ENCODE measurements at places on chromosomes 7 and 10.

GRCh38 chr7:94043299-94043698 is 39.1 kb upstream of the BET1 start:
- peak; percentile 67 for DNase-seq

DNA sequence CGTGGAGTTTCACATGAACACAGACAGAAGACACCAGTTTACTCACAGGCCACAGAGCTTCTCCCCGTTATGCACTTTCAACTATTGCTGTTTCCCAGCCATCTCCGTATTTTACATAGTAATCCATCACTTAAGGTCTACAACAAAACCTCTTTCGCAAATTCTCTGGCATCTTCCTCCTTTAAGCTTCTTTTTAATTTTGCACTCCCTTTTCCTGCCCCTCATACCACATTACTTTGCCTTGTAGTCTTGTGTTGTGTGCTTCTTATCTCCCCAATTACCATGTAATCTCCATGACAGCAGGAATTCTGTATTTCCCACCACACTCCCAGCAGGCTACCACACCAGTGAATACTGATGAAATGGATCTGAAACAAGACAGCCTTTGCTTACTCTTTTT is 87.3 kb downstream of the ODAD2 start:
- no peak for DNase-seq

- DNase-seq, result peak; percentile 16
Observed at GRCh38 chr7:786472-787255, 45.6 kb upstream of the SUN1 start.

GRCh38 chr7:16918288-16918895 is 36.6 kb upstream of the AGR3 start:
- peak; percentile 40 for DNase-seq

GRCh38 chr10:29621161-29621560 is 13.6 kb downstream of the SVIL start:
- no peak for DNase-seq

GRCh38 chr7:112770051-112770450 is 20.1 kb downstream of the TMEM168 start:
- no peak for DNase-seq

DNA sequence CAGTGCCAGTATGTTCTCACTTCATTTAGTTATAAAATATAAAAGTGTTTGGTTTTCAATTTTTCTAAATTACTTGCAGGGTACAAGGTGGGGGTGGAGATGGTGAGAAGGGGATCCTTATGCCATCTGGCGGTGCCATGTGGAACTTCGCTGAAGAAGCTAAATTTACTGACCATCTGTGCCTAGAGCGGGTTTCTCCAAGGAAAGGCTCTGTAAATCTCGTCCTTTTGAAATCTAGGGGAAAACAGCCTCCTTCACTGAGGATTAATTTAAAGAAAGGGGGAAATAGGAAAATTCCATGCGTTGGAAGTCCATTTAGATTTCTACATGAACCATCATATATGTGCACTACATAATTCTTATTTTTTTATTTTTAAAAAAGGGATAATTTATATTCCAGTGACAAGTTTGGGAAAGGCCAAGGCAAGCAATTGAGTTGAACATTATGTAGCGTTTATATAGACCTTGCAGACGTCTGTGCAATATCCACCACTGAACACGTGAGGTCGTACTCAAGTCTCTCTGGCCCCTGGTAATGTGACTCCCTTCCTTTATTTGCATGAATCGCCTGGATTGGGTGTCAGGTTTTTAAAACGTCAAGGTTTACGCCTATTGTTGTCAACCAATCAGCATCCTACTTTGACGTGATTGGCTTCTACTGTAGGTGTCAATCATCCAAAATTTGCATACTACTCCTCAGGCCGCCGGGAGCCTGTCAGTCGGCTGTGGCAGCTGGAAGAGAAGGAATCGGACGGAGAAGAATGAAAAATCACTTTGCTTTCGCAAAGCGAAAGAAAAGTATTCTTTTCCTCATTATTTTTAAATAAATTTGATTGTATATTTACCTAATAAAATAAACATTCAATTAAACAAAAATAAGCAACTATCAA is 297.1 kb upstream of the NFE2L3 start:
- DNase-seq, result peak; percentile 100

DNA sequence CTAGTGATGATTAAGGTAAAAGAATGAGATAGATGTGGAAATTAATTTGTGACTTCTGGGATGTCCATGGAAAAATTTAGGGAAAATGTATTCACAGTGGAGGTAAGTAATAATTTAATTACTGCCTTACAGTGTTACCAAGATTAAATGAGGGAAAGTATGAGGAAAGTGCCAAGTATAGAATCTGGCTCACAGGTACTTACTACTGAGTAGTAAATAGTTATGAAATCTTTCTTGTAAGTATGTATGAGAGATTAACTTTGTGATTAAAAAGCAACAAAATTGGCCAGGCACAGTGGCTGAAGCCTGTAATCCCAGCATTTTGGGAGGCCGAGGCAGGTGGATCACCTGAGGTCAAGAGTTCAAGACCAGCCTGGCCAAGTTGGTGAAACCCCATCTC is 42.1 kb downstream of the RSBN1L start:
- DNase-seq, result no peak

DNA sequence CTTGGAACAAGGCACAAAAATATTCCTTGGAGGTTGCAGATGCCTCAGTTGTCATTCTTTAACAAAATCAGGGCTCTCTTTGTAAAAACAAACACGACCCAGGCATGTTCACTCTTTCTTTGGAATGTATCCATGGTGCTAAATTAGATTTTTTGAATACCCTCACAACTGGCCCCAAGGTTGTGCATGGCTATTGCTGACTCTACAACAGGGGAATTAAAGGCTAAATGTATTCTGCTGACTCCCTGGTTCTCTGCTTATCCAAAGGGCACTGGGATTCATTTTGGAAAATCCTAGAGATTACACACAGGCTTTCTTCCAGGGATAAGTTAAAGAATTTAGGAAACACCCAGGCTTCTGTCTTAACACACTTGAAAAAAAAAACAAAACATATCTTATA is 332.5 kb downstream of the WDR11 start:
- no peak for DNase-seq

DNA sequence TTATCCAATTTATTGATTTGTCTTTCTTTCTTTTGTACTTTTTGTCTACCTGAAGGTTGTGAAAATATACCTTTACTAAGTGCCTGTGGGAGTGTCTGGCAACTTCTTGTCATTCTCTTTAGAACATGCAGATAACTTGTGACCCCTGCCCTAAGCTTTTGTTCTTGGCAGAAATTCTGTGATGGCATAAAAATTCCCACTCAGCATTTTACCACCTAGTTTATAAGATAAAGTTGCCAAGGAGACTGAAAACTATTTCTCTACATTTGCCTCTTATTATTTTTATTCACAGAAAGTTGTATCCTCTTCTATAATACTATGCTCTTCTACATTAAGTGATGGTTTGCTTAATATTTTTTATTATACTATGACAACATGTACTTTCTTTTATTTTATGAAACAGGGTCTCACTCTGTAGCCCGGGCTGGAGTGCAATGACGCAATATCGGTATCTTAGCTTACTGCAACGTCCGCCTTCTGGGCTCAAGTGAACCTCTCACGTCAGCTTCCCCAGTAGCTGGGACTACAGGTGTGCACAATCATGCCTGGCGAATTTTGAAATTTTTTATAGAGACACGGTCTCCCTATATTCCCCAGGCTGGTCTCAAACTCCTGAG is 683.5 kb downstream of the ANKRD7 start:
- no peak for DNase-seq

DNA sequence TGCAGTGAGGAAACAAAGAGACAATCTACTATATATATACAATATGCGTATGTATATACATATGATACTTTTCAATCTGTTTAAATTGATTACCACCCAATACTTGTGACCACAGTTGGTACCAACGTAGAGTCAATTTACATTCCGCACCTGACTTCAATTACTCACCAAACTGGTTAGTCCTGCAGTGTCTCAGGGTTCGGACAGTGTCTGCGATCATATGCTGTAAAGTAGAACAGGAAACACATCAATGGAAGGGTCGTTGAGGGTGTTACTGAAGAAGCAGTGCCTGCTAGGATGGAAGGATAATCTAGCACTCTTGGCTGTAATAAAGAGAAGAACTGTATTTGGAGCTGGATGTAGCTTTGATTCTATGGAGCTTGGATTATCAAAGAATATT is 179.7 kb upstream of the CDCA7L start:
- DNase-seq, result no peak

GRCh38 chr7:2645274-2645868 is 13.6 kb downstream of the TTYH3 start:
- no peak for DNase-seq

DNA sequence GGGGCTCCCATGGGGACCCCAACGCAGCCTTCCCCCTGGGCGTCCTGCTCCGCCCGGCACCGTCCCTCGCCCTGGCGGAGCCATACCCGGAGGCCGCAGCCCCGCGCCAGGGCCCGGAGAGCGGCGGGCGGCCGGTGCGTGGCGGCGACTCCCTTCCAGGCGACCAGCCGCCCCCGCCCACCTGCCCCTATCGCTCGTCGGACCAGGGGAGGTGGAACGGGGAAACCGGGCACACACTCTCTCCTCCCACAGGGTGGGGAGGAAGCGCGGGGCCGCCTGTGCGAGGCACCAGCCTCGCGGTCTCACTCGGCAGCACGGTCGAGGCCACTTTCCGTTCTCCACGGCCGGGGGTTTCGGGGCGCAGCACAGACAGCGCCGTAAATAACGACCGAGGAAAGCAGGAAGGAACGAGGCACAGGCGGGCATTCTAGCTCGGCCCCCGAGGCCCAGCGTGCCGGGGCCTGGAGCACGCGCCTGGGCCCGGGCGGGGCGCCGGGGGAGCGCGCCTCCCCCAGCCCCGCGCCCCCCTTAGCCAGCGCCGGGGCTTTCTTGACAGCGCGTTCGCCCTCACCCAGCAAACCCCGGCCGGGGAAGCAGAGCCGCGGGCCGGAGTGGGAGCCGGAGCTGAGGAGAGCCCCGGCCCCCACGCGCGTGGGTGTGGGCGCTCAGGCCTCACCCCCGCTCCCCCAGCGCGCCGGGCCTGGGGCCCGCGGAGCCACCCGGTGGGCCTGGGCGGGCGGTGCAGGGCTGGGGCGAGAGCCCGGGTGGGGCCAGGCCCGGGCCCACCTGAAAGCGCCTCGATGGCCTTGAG is 936 bp downstream of the IGF2BP3 start:
- DNase-seq, result no peak

DNA sequence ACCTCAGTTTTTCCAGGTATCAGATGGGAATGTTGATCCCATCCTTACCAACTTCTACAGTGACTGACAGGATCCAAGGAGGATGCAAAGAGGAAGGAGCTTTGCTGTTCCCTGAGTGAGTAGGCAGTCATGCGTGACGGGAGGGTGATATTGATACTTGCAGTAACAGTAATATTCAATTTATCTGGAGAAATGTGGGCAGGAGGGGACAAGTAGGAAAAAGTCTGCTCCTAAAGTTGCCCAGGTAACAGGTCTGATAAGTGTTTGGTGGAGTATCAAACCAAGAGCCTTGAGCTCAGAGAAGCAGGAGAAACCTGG is 3.3 kb upstream of the ZCCHC24 start:
- DNase-seq, result no peak

- no peak for DNase-seq
Observed at GRCh38 chr7:2779051-2779450, 65.1 kb downstream of the GNA12 start.

DNA sequence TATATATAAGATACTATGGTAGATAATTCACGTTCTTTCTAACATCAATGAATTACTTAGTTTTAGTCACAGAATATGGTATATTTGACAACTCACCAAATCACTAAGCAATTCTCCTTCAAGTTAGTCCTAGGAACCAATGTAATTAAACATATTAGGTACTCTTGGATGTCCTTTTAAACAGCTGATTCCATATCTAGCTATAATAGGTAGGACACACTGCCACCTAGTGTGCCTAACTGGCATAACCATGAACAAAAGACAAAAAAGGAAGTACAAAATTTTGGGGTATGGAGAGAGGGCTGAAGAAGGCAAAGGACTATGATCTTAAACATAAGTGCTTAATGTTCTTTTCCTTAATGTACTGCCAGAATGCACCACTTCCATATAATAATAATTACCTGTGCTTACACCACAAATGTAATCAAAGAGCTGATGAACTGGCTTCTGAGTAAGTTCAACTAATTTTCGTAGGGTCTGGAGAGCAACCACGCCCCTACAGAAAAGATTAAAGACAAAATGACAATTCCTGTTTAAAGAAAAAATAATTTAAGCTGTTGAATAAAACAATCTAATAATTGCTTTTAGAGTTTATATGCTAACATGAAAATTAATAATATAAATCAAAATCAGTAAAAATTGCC is 28.7 kb downstream of the PNPLA8 start:
- peak; percentile 71 for DNase-seq

DNA sequence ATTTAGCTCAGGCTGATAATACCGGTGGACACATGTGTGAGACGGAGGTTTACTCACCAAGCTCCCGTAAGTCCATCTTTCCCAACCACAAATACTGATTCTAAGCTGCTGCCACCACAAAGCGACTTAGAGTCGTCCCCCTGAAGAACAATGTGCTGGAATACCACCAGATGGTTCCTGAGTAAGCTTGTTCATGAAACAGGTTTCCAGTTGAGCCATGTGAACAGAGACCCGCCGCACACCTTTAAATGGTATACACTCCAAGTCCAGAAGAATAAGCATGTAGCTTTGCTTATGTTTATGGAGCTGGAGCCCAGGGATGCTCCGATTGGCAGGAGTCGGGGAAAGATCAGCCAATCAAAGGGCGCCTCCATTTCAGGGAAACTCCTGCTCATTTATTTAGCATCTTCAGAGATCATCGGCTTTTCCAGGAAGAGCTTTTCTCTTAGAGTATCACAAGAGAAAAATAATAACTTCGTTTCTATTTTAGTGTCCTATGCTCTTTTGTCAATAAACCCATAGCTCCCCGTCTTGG is 261.6 kb upstream of the AOAH start:
- DNase-seq, result no peak

DNA sequence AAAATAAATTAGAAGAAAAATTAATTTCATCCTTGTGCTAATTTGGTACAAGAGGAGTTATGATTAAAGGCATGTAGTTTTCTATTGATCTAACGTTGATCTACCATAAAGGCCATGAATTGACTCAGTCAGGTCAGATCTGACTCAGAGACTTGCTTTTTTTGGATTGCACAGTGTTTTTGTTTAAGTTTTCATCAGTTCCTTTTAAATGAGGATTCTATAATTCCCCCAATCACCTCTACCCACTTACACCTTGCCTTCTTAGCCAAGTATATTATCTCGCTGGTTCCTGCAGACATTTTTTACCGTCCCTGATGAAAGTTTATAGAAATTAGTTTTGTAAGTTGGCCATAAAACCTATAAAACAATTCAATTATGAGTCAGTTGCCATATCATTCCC is 132.4 kb upstream of the PALS2 start:
- no peak for DNase-seq

GRCh38 chr7:77838929-77839491 is 40.4 kb downstream of the PHTF2 start:
- DNase-seq, result no peak

Data from RKO (cell line).